ENCODE measurements at places on chromosomes 3 and 15.
A peak's percentile ranks its signal among the peaks of the same experiment; 100 is the strongest.

DNA sequence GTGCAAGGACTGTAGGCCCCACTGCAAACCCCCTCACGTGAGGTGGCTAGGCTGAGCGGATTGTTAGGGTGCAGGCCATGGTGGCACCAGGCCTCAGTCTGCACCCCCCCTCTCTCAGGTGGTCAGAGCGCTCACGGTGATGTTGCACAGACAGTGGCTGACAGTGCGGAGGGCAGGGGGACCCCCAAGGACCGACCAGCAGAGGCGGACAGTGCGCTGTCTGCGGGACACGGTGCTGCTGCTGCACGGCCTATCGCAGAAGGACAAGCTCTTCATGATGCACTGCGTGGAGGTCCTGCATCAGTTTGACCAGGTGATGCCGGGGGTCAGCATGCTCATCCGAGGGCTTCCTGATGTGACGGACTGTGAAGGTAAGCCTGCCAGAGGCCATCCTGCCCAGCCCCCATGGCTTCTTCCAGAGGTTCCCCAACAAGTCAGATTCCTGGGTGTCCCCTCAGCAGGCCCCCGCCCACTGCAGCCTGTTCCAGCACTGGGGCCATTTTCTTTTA is 18.2 kb downstream of the ATRIP start:
- no peak for DNase-seq

DNA sequence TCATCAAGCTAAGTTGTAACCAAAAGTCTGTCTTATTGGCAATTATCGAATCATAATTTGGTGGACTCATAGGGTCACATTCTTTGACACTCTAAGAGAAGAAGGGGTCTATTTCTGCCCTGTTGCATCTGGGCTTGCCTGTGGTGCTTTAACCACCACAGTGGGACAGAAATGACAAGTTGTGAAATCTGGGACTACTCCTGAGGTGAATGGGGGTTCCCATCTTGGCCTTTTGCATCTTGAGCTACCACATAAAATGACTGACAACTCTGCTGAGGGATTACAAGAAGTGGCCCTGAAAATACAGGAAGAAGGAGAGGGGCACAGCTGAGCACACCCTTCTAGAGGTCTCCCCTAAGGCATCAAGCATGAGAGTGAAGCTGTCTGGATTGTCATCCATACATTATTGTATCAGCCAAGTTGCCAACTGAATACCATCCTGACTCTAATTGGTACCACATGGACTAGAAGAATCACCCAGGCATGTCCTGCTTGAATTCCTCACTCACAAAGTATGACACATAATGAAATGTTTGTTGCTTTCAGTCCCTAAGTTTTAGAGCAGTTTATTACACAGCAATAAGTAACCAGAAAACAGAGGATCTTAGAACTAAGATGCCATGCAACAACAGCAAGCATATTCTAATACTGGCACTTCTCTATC is 306.5 kb downstream of the ROBO1 start:
- DNase-seq: no peak

- no peak for DNase-seq
These were observed 42.1 kb downstream of the EEFSEC start for GRCh38 chr3:128195369-128195768.

DNA sequence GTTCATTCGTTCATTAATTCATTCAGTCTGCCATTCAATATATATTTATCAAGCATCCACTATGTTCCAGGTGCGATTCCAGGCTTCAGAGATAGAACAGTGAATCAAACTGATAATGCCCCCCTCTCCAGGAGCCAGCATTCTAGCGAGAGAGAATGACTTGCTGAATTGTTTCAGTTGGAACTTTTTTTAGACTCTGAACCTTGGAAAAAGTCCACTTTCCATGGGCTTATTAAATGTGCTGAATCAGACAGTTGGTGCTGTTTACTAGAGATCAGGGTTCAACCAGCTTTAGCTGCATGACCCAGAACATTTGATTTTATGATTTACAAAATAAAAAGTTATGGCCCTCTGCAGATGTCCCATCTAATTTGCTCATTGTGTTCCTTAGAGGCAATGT is 213.2 kb downstream of the THSD4 start:
- no peak for DNase-seq

DNA sequence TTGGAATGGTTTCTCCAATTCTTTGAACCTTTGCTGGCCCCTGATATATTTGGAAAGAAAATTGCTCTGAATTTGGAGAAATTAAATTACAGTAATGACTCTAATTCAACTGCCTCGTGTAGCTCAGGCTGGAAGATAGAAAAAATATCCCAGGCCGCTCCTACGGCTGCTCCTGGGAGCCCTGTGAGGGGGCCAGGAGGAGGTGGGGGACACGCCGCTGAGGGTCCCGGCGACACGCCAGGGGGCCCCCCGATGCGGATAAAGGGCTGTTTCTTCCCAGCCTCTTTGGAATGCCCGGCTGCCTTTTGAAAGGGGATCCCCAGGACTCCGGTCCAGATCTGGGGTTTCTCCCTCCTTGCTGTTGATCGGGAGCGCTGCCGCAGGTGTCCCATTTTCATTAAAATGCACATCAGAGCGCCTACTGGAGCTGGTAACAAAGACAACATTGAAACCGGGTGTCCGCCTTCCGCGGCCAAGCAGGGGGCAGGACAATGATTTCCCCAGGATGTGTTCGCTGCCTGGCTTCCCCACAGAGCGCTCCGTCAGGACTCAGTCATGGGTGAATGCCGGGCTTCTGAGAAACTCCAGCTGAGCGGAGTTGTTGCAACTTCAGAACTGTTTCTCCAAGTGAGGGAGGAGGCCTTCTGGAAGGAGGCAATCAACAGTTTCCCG is 200.1 kb upstream of the KBTBD8 start:
- no peak for DNase-seq

DNA sequence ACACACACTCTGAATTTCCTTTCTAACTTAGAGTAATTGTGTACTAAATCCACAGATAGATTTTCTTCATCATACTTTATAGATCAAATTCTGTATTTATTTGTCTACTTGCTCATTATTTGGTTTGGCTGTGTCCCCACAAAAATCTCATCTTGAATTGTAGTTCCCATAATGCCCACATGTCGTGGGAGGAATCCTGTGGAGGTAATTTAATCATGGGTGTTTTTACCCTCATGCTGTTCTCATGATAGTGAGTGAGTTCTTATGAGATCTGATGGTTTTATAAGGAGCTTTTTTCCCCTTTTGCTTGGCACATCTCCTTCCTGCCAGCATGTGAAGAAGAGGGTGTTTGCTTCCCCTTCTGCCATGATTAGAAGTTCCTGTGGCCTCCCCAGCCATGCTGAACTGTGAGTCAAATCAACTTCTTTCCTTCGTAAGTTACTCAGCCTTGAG is 198.3 kb upstream of the TGFBR2 start:
- DNase-seq: no peak

GRCh38 chr3:150079029-150079739 is 108.5 kb upstream of the PFN2 start:
- no peak for DNase-seq

DNA sequence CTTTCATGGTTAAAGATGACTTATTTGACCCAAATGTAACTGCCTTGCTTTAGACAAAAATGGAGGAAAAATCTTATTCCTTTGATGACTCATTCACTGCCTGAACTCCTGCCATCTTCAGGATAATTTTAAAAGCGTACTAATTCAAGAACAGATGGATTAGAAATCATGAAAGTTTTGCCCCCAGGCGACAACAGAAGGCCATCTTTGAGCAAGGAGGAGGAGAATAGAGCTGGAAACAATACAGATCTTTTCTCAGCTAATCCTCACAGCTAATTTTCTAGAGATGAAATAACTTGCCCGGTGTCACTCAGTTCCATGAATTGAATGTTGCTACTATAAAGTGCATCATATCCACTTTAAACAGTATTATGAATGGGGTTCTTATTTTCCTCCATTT is 324.7 kb upstream of the RARB start:
- DNase-seq: no peak

DNA sequence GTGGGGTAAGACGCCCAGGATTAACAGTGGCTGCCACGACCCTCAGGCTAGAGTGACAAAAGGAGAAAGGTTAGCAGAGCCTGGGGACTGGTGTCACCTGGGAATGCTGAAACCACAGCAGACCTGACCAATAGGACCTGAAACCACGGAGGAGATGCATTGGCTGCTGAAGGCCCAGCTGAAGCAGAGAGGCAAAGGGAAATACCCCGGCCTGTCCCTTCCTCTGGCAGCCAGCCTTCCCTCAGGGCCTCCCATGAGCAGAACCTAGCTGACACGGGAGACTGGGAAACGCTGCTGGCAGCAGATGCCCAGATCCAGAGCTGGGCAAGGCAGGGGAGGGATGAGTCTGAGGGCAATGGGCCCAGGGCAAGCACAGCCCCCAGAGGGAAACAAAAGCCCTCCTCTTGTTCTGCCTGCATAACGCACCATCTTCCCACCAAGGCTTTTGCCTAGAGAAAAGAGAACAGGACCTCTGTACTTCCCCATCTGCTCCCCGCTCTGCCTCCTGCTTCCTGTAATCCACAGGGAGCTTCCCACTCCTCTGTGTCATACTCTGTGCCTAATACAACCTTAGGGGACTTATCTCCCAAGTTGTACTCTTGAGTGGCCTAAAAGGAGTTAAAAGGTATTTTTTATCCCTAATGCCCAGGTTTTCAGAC is 216.2 kb downstream of the ABHD5 start:
- no peak for DNase-seq

DNA sequence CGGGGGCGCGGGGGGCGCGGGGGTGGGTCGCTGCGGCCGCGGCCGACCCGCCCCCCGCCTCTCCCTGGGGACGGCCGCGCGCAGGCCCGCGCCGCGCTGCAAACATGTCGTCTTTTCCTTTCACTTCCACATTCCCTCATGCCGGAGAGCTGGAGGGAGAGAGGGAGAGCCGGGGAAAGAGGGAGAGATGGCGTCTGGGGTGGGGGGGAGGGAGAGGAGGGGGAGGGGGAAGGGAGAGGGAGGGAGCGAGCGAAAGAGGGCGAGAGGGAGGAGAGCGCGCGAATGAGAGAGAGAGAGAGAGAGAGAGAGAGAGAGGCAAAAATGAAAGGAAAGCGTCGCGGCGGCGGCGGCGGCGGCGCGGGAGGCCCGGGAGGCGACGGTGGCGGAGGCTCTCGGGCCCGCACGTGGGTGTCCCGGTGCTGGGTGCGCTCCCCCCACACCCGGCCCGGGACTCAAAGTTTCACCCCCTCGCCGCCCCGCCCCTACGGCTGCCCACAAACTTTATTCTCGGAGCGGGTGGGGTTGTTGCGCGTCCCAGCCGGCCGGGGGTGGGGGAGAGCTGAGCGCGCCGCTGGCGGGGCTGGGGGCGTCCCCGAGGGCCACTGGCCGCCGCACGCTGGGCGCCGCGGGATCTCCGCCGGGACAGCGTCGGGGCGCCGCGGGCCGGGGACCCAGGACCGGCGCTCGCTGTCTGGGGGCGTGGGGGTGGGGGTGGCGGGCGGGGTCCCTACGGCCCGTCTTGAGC is 731 bp downstream of the ZNF710 start:
- DNase-seq: peak; percentile 70

GRCh38 chr3:20160230-20160629 is 25.8 kb downstream of the SGO1 start:
- DNase-seq: no peak

DNA sequence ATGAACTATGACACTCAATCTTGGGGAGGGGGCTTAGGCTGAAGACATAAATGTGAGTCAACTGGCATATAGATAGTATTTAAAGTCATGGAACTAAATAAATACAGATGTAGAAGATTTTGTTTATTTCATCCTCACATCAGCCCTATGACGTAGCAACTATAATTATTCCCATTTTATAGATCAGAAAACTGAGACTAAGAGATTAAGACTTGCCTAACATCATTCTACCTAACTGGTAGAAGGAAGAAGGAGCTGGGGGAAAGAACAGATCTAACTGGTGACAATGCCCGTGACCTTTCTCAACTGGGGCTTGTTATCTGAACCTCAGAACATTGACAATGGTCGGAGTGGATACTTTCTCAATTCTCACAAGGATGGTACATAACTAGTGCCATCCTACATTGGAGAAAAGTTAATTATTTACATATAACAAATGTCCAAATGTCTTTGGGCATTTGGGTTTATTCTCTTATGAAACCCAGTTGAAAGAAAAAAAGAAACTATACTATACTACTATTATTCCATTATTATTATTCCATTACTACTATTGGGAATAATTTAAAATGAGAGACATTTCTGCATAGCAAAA is 10.4 kb downstream of the HERC1 start:
- DNase-seq: peak; percentile 21

DNA sequence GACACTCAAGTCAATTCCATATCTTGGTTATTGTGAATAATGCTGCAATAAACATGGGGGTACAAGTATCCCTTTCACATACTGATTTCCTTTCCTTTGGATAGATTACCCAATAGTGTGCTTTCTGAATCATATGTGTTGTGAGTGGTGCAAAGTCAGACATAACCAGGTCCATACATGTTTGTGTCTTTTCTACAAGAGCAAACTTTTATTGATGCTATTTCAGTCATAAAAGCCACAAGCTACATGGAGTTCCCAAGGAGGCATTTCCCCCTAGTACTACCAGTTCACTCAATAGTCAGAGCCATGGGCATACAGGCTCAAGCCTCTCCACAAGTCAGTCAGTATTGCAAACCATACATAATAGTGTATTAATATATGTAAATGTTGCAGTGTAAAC is 10.1 kb downstream of the CEP63 start:
- no peak for DNase-seq

DNA sequence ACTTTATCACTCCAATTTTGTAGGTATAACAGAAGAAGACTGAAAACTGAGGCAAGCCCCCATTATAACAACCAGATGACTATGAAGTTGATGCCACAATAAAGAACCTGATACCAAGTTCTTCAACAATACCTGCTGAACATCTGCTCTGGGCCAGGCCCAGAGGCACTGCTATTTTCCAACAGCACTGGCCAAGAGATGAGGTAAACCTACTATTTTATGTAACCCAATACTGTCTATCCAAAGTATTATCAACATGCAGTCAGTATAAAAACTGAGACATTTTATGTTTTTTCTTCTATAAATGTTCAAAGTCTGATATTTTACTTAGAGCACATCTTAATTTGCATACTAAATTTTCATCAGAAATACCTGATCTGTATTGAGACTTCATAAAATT is 6.1 kb downstream of the SPG11 start:
- DNase-seq: no peak

DNA sequence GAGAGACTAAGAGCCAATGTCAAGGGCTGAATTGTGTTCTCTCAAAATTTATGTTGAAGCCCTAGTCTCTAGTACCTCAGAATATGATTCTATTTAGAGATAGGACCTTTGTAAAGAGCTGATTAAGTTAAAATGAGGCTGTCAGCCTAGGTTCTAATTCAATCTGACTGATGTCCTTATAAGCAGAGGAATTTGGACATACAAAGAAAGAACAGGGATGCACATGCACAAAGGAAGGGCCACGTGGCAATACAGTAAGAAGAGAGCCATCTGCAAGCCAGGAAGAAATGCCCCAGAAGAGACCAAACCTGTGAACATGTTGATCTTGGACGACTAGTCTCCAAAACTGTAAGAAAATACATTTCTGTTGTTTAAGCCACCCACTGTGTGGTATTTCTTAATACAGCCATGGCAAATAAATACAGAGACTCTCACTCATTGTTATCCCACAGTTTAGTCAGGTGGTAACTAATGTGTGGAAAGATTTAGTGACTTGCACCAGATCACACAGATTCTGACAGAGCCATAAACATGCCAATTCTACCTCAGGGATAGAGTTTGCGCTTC is 652.2 kb downstream of the NAALADL2 start:
- no peak for DNase-seq

Measured in hematopoietic multipotent progenitor cell treated with erythropoietin and hydrocortisone succinate and interleukin-3 and kit ligand, for 6 days (in vitro differentiated cells).